ENCODE measurements at places on chromosomes 12 and 14. TPM values are rescaled to one million over a fixed set of nuclear protein-coding genes. Genes with fewer than 3 reads are reported as not detected.

LYZ gene
- total RNA-seq = 703 TPM

NGB gene
- not detected for total RNA-seq

VIPAS39 gene
- total RNA-seq = 9.9 TPM

- no peak for DNase-seq
Observed at GRCh38 chr12:107066691-107067090, 26.7 kb downstream of the CRY1 start.

DNA sequence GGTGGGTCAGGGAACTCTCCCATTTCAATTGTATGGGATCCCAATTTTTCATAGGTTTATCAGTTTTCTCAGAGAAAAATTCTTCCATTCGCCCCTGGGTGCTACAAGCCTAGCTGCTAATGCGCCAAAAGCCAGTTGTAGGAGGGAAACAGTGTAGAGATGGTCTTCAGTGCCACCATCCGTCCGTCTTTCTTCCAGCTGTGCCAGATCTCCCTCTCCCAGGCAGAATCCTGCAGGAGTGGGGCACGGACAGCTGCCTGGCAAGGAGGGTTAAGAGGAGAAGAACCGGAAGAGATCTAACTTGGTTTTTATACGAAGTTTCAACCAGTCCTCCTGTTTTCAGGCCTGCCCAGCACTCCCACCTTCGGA is 38.9 kb upstream of the FUT8 start:
- no peak for DNase-seq

GRCh38 chr14:52926953-52927352 is 23.9 kb downstream of the FERMT2 start:
- DNase-seq = no peak

GRCh38 chr12:59873136-59873535 is 277.3 kb downstream of the SLC16A7 start:
- no peak for DNase-seq

DNA sequence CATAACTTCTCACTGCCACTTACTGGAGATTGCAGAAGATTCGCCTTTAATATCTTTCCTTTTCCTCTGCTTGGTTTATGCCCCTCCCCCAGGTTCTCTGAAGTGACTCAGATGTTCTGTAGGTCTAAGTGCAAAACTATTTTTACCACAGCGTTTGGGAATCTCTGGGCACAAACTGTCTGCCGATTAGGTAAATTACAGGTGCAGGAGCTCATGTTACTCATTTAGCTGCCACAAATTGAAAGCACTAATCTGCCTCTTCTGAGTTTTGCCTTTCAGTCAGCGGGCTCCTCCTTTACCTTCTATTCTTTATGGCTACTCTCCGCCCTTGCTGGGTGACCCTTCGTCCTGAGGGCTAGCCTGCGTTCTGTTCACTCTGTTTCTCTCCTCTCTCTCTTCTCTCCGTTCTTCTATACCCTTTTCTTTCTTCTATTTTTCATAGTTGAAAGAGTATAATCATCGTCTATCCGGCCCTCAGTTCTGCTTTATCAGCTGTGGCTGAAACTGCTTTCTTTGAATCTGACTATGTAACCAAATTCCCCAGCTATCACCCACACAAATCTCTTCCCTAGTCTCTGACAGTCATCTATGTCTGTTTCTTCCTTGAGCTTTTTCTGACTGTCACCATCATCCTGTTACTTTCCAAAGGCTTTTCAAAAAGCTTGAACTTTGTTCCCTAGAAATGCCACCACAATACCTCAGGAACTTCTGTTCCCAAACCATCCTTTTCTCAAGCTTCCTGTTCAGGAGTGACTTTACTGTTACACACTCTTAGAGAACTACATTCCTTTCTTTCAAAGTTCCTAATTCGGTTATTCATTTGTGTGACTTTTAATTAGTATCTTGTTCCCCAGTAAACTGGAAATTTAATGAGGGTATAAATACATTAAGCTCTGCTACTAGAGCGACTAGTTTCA is 4.3 kb upstream of the MYF6 start:
- DNase-seq = no peak
